ENCODE measurements at places on chromosomes 2 and 18.

- DNase-seq = peak; percentile 49
Observed at GRCh38 chr2:102033031-102033749, 41.4 kb downstream of the IL1R2 start.

GRCh38 chr2:96258166-96259022 is 7.4 kb downstream of the TMEM127 start:
- DNase-seq = no peak

DNA sequence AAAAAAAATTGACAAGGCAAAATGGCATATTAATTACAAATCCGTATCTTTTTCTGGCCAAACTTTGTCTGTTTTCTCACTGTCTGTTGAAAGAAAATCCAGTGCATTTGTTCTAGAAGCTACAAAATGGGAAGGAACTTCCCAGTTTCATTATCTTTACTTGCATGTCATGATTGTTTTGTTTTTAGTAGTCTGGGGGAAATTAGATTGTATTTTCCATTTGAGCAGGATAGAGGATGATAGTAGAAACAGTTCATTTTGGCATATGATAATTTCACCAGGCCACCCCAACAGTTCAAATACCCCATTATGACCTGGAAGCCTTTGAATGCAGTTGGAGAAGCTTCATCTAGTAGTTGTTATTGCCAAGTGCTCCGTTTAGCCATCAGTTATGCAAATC is 77.5 kb upstream of the RANBP2 start:
- no peak for DNase-seq

GRCh38 chr2:112658301-112658700 is 12.6 kb downstream of the SLC20A1 start:
- no peak for DNase-seq

- DNase-seq = no peak
Observed at GRCh38 chr2:101580528-101580927, 105.6 kb upstream of the RFX8 start.

DNA sequence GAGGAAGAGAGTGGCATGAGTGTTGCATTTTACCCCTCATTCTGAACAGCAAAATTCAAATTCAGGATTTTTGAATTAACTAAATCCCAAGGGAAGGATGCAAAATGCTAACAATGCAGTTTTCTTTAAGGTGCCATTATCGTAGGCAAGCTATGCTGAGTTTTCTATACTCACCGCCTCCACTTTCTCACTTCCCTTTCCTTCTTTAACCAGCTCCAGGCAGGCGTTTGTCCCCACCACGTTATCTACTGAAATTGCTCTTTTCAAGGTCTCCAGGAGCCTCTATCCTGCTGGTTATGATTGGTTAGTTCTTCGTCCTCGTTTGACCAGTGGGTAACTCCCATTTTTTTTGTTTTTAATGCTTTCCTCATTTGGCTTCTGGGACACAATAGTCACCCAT is 1.8 kb upstream of the CPO start:
- DNase-seq = no peak

GRCh38 chr2:172038604-172039003 is 38.9 kb downstream of the METAP1D start:
- no peak for DNase-seq

DNA sequence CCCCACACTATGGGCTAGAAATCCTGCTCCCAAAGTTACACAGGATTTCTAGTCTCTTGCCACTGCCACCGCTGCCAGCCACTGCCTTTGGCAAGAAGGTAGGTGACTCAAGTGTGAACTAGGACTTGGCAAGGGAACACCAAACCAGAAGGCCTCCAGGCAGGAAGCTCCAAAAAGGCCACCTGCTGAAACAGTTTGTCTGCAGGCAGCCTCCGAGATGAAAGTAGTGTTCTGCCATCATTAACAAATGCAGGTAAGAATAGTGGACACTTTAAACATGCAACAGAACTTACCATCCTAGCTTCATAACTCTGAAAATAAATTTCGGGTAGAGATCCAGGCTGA is 3.9 kb downstream of the ANKRD44 start:
- no peak for DNase-seq

DNA sequence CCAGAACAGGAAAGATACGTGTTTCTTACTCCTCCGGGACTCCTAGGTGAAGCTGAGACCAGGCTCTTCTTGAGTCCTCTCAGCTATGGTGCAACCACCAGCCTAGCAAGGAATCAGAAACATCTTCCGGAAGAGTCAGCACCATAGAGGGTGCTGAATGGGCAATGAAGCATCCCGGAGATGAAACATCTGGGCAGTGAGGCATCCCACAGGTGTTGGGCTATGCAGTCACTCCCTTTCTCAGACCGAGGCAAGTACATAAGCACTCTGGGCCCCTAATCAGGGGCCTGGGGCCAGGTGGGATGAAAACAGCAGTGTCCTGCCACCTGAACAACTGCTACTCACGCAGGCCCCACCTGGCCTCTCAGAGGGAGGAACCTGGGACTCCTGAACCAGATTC is 1.4 kb upstream of the CAPN10 start:
- DNase-seq = no peak

- DNase-seq = no peak
Observed at GRCh38 chr18:48472610-48473009, 63.4 kb upstream of the ZBTB7C start.

DNA sequence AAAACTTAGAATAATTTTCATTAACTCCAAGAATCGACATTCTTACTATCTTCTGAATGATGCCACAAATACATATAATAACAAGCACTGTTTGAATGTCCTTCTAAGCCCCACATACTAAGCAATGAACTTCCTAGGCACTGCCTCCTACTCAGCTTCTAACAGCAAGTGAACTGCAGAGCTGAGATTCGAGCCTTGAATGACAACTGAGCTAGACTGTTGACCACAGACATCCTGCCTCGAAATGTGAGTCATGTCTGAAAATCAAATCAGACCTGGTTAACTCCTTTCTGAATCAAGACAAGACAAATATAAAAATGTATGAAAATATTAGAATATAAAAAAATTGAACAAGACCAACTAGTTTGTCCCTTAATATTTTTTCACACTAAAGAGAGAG is 108.1 kb downstream of the MYT1L start:
- no peak for DNase-seq

GRCh38 chr2:20035955-20036666 is 15.3 kb downstream of the LAPTM4A start:
- peak; percentile 34 for DNase-seq

DNA sequence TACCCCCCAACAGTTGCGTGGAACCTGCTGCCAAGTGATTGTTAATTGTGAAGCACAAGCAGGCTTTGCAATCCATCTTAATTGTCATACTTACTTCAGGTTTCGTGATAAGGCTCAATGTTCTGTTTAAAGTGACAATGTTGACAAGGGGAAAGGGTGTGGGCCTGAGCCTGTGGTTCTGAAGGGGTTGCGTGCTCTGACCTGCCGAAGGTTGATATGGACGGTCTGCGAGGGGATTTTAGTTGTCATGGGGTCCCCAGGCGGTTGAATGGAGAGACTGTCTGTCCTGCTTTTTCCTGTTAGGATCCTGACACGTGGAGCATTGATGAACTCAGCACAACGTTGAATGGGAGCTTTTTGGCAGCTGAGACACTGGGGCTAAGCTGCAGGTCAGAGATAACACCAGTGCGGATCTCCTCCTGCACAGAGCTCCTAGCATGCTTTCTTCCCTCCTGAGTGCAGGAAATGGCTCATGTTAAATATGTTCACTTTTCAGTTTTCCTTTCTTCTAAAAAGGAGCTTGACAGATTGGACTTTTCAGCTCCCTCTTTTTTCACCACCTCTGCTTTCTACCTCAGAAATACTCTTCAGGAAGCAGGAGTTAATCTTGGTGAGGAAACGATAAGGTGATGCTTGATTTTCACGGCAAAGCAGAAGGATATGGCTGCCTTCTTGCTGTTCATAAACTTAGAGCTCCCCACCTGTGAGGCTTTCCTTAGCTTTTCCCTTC is 62.9 kb upstream of the ZEB2 start:
- no peak for DNase-seq

DNA sequence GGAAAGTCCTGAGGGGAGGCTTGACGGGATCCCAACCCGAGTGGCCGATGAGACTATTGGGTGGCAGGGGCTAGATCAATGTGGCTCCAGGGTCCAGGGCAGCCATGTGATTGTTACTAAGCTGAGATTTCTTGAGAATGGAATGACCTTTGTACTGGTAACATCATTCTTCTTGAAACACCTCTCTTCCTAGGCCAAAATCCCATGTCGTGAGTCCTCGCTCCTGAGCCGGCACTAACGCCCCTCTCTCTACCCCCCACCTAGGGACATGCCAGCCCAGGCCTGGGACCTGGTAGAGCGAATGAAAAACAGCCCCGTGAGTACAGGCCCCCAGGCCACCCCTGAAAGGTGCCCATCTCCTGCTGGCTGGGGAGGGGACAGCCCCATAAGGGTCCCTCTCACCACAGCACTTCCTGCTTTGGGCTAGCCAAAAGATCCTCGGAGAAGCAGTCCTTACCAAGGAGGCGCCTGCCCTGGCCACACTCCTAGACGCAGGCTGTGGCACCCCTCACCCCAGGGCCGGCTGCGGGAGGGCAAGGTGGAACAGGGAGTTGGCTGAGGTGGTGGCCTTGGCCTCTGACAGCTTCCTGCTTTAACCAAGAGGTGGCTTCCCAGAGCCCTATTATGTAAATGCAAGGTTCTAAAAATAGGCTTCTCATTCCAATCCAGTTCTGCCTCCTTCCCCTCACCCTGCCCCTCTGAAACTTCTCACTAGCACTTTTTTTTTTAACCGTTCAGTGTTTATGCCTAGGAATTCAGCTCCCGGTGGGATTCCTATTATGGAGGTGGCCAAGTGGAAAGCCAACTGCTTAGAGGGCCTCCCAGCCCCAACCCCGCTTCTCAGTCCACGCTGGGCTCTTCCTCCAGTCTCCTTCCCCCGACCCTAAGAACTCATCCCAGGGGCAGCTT is 126.6 kb upstream of the PPP1CB start:
- peak; percentile 3 for DNase-seq

DNA sequence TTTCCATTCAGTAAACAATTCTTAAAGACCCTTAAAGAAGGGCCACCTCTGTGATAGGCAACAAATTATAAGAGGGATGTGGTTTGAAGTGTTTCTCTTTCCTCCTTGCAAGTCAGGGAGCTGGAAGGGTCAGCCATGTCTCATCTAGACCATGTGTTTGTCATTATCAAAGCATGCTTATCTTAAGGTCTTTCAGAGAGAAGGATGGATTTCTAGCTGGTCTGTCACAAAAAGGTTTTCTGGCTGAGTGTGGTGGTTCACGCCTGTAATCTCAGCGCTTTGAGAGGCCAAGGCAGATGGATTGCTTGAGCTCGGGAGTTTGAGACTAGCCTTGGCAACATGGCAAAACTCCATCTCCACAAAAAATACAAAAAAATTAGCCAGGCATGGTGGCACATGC is 59.2 kb upstream of the PEX13 start:
- DNase-seq = no peak
